ENCODE measurements at places on chromosomes 12 and 14.

DNA sequence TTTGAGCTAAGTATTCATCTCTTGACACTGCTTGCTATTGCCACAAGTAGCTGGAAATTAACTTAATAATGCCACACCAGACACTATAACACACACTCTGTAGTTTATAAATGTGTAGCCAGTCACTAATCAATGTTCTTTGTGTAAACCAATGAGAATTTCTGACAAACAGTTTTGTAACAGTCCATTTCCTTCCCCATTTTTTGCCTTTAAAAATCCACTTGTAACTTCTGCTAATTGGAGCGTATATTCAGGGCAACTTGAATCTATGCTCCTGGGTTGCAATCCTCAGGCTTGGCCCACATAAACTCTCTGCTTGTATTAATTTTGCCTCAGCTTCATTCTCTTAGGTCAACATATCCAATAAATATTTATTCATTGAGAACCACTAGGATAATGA, 125.0 kb upstream of the DHRS4 start:
- no peak for DNase-seq

GRCh38 chr12:4506870-4507269, 31.8 kb upstream of the RAD51AP1 start:
- DNase-seq: no peak

GRCh38 chr12:3216726-3217682, 139.8 kb downstream of the TSPAN9 start:
- no peak for DNase-seq

DNA sequence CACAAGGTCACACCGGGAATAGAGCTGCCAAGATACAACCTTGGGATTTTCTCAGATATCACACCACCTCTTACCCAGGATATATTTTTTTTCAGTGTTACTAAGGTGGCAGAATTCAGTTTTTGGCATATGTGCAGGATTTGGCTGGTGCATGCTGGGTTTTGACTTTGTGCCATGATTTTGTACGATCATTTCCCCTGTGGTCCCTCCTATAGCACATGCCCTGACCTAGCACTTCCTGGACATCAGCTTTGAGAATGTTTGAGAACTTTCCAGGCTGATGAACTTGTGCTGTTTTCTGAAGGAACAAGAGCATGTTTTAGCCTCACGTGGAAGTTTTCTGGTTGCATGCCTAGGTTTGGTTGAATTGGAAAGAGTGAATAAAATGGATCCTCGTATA, 11.0 kb upstream of the TBPL2 start:
- no peak for DNase-seq

DNA sequence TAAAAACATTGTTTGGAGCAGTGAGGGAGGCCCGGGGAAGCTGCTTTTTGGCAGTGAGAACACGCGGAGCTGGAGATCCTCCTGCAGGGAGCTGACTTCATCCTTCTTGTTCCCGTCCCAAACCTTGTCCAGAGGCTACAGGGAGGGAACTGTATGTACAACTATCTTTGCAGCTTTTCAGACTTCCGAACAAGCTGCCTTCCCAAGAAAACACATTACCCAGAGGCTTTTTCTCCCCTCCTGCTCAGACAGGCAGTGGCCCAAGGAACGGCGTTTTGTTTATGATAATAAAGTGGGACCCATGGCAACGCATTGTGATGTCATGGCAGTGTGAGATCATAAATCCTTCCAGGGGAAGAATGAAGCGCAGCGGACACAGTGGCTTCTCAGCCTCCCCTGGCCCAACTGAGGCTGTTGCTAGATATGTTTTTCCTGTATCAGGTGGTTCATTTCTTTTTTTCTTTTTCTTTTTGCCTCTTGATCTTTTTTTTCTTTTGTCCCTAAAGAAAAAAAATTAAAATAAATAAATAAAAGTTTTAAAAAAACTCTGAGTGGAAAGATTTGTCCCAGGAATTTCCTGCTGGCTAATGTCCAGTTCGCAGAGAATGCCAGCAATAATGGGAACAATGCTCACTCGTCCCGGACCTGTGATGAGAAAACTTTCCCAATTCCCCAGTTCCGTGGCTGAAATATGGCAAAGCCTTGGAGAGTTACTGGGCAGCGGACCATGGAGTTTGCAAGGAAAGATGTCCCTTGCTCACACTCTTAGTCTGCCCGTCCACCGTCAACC, 103.4 kb upstream of the MAP1LC3B2 start:
- DNase-seq: peak; percentile 93

- DNase-seq: no peak
These were observed 61.0 kb upstream of the ZDHHC17 start for GRCh38 chr12:76702946-76703345.

- DNase-seq: no peak
These were observed 2.6 kb downstream of the MAP3K12 start for GRCh38 chr12:53496752-53497032.

- no peak for DNase-seq
These were observed 34.9 kb downstream of the SH2B3 start for GRCh38 chr12:111440631-111441030.

DNA sequence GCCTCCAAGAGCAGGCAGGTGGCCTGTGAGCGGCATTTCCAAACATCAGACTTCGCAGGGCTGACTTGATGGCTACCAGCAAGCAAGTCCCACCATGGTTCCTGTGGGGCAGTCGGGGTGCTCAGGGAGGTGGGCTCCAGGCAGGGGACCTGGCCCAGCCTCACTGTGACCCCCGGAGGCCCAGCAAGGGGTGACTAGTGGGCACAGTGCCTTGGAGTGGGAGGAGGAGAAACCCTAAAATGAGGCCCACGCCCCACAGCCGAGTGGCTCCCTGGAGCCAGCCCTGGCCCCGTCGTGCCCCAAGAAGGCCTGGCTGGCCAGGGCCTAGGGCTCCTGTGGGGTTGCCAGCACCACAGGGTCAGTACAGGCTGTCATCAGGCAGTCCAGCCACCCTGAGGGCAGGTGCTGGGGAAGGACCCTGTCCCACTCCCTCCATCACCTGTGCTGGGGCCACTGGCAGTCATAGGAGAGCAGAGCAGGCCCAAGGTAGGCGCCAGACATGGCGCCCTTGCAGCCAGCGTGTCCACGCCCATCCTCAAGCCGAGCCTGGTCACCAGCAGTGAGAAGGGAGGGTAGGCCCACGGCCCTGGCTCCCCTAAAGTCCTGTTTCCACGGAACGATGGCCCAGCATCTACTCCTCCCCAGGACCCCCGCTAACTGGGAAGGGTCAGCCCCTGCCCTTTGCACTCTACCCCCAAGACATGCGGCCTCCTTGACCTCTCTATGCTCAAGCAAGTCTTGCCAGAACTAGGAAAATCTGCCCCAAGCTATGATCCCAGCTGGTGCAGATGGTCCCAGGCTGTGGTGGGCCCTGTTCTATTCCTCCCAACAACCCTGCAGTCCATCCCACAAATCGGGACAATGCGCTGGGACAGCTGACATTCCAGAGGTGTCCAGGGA, 144.2 kb upstream of the C14orf180 start:
- no peak for DNase-seq

GRCh38 chr12:54405106-54405505, 14.0 kb downstream of the ITGA5 start:
- no peak for DNase-seq
